ENCODE measurements at places on chromosomes 13 and 19.

DNA sequence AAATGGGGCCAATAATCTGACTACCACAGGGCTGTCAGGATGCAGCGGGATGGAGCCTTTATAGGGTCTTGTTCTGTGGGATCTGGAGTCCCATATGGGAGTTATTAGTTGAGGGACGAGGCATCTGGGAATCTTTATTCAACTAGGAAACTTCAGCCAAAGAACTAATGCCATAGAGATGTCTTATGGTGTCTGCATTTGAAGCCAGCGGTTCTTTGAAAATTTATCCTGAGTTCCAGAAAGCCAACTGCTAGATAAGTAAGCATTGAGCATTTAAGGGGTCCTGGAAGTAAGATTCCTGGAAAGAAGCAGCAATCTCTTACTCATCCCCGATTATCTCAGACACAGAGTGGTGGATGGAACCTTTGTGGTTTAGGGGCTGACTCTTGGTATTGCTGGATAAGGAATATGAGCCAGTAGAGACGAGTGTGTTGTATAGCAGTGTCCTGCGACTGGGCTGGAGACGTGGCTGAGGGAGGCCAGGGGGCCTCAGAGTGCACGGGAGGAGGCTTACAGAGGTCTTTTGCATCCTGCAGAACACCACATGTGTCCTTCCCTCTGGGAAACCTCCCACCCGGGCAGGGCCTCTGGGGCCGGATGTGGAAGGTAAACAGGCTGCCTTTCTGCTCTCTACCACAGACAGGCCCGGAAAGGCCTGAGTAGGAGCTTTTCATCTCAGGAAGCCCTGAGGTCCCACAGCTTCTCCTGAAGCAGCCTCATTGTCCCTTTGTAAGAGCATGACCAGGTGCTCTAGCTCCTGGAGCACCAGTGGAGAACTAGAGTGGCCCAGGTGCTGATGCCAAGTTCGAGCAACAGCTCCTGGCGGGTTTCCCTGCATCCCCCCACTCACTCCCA lies 28.8 kb downstream of the ACTN4 start:
- no peak for DNase-seq

DNA sequence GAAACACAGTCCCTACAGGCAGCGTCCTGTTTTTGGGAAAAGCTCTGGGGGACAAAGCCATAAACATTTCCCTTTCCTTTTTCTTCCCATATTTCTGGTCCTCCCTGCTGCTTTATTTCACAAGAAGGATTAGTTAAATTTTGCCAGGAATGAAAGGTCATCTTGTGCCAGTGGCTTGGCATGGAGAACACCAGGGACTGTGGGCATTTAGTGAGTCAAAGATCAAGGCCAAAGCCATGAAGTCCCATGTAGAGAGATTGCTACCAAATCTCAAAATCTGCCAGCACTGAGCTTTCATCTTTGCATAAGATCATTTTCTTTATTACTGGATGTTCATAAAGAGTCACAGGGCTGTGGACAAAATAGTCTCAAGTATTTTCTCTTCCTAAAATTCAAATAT lies 29.1 kb upstream of the SLC46A3 start:
- DNase-seq, result no peak

DNA sequence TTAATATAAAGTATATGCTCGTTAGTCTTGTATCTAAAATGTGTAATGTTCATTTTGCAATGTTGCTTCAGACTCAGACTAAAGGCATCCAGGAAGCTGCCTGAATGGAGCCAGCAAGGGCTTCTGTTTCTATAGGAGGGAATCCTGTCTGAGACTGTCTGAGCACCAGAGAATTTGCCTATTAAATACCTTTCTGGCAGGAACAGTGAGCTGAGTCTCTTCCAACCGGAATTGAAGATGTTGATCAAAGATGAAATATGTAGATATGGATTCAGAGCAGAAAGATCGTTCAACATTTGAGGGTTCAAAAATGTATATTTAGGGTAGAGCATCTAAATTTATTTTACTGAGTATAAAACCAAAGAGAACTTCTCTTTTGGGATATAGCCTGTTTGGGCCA lies 20.9 kb downstream of the MYO16 start:
- no peak for DNase-seq

- DNase-seq, result no peak
Measured at GRCh38 chr13:26465954-26466353, 91.5 kb upstream of the WASF3 start.

- DNase-seq, result no peak
Measured at GRCh38 chr19:2259336-2259735, 3.1 kb upstream of the JSRP1 start.

DNA sequence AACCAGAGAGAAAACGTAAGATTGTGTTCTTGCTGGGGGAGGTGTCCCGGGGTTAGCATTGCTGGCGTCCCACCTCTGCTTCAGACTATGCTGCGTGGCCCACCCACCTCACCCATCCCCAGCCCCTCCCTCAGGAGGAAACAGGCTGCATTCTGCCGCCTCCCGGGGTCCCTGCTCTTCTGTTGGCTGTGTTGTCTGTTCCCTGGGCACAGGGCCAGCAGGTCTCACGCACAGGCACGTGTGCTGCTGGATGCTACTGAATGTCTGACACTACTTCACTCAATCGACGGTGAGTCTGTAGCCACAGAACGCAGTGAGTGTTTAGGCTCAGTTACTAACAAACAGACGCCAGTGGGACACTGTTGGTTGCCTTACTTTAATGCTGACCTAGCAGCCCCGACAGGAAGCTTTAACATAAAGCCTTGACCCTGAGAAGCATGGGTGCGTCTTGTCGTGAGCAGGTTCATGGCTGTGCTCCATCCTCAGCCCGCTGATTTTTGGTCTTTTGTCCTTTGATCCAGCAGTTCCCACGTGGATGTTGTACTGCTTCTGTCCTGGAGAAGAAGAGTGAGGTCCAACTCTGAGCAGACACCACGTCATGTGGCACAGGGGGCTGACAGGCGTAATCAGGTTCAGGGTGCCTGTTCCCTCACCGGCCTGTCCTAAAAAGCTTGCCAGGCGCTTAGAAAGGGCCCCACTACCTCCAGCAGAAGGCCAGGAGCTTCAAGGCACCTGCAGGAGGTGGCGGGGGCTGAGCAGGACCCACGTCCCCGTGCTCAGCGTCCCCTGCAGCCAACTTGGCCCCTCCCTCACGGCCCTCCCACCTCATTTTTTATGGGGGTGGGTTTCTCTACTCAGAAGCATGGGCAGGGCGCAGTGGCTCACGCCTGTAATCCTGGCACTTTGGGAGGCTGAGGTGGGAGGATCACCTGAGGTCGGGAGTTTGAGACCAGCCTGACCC lies 26.0 kb downstream of the NAXD start:
- no peak for DNase-seq

- no peak for DNase-seq
Measured at GRCh38 chr13:99031832-99032231, 54.0 kb upstream of the DOCK9 start.

DNA sequence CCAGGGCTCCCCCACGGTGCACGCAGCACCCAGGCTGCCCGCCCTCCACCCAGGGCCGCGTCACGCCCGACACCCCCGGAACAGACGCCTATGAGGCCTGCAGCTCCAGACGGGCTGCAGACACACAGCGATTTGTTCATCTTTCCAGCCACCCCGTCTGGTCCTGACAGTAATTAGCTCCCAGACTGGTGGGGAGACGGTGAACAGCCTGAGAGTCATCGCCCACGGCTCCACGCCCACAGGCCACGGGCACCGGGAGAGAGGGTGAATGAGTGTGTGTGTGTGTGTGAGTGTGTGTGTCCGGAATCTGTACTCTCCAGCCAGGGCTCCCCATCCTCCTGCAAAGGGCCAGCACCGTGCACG lies 18.1 kb downstream of the GADD45B start:
- DNase-seq, result no peak

DNA sequence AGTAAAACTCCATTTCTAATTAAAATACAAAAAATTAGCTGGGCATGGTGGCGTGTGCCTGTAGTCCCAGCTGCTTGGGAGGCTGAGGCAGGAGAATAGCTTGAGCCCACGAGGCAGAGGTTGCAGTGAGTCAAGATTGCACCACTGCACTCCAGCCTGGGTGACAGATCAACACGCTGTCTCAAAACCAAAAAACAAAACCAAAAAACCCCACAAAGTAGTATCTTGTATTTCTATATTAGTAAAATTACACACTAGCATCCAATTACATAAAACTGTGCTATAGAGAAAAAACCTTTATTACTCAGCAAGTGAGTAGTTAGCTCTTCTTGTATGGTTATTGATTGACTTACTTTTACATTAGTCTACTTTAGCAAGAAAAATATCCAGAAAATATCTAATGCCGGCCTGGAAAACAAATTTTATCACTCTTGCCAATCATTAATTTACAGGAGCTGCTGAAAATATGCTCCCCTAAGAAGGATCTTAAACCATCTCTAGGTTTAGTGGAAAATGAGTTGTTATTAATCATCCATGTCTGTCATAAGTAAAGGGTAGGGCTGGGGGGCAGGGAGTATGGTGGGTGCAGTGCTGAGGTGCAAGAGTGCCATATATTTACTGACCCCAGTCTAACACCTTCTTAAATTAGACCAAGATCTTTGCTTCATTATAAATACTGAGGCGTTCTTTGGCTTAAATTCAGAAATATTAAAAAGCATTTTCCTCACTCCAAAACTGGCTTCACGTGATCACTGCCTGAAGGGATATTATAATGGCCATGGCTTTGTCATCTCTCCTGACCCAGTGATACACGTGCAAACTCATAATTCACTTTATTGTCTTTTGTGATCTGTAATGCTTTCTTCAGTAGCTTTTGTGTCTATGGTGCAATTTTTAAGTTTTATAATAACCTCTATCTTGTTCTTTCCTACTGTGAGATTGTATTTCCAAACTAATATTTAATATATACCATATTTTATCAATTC lies 44.1 kb downstream of the UBL3 start:
- DNase-seq, result no peak

- DNase-seq, result no peak
Measured at GRCh38 chr19:51025809-51026553, 435 bp downstream of the KLK11 start.

DNA sequence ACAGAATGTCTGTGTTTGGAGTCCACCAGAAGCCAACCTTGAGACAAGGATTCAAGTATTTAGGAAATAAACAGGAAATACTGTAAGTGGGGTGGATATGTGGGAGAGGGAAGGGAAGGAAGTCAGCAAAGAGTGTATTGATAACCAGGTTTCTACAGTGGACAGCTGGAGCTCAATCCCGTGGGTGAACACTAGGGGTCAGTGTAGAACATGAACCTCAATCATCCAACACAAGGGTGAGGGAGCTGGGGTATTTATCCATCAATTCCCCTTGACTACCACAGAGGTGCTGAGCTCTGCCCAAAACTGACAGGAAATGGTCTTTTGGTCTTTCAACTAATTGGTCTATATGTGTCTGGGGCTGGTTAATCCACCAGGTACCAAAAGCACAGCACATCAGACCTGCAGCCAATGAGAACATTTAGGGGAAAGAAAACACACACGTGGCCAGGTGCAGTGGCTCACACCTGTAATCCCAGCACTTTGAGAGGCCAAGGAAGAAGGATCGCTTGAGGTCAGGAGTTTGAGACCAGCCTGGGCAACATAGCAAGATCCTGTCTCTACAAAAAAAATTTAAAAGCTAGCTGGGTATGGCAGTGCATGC lies 5.6 kb upstream of the SYDE1 start:
- DNase-seq, result no peak

GRCh38 chr19:16444269-16444600 lies 27.5 kb downstream of the EPS15L1 start:
- DNase-seq, result no peak

DNA sequence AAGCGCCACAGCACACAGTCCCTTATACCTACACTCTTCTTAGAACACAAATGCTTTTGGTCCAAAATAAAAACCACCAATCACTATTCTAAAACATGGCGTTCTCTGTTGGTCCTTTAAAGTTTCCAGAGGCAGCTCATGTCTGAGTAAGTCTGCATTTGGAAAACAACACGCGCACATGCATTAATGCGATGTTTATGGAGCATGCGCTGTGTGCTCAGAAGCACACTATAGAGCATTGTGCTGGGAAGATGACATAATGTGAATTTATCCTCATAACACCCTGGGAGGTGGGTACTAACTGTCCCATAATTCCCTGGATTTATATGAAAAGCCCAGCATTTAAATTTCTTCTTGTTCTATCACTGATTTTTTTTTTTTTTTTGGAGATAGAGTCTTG lies 10.7 kb downstream of the ZNF682 start:
- no peak for DNase-seq

DNA sequence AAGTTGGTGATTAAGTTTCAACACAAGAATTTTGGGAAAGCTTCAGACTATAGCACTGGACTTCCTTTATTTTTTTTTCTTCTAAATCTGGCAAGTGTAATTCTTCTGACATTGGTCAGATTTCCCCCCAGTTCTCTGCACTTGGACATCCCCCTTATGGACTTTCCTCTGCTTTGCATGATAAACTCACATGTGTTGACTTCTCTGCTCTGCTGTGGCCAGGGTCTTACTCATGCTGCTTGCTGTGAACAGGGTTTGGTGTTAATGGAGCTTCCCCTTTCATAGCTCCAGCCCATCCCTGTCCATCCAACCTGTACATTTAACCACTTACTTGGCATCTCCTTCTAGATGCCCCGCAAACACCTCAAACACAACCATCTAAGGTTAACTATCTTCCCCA lies 70.5 kb upstream of the SPATA13 start:
- no peak for DNase-seq

GRCh38 chr19:5978606-5979552 lies 939 bp upstream of the RANBP3 start:
- no peak for DNase-seq

- no peak for DNase-seq
Measured at GRCh38 chr19:23404676-23405075, 9.4 kb upstream of the ZNF91 start.

DNA sequence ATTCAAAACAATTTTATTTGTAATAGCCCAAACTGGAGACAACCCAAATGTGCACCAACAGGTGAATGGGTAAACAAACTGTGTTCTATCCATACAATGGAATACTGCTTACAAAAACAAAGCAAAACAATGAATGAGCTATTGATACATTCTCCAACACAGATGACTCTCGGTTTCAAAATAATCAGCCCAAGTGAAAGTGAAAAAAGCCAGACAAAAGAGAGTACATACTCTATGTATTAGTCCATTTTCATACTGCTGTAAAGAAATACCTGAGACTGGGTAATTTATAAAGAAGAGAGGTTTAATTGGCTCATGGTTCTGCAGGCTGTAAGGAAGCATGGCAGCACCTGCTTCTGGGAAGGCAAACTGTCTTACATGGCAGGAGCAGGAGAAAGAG lies 65.2 kb upstream of the LRCH1 start:
- no peak for DNase-seq

- DNase-seq, result no peak
Measured at GRCh38 chr13:77584106-77584505, 48.6 kb downstream of the SCEL start.

GRCh38 chr13:28136916-28137315 lies 1.4 kb upstream of the PAN3 start:
- DNase-seq, result no peak
